ENCODE measurements at places on chromosomes 1 and 21.

GRCh38 chr21:33078907-33079582, 9.1 kb downstream of the OLIG1 start:
- DNase-seq, result no peak

DNA sequence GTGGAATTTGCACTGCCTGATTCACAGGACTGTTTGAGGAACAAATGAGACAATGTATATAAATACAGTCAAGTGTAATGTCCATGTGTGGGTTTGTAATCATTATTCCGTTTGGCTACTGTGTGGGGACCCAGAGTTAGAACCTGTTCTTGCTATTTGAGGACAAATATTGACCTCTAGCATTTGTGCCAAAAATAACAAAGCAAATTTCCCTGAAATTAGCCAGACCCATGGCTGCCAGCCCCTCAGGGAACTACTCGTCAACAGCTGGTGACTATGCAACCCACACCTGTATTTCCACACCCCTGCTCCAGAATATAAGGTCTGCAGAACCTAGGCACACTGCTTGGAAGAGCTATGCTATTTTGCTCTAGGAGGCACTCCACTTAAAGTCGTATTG, 70.7 kb downstream of the KCNJ6 start:
- DNase-seq, result no peak

- DNase-seq, result no peak
Measured at GRCh38 chr1:90729504-90730242, 12.6 kb upstream of the BARHL2 start.

- DNase-seq, result no peak
Measured at GRCh38 chr1:2505461-2505994, 20.9 kb downstream of the PANK4 start.

DNA sequence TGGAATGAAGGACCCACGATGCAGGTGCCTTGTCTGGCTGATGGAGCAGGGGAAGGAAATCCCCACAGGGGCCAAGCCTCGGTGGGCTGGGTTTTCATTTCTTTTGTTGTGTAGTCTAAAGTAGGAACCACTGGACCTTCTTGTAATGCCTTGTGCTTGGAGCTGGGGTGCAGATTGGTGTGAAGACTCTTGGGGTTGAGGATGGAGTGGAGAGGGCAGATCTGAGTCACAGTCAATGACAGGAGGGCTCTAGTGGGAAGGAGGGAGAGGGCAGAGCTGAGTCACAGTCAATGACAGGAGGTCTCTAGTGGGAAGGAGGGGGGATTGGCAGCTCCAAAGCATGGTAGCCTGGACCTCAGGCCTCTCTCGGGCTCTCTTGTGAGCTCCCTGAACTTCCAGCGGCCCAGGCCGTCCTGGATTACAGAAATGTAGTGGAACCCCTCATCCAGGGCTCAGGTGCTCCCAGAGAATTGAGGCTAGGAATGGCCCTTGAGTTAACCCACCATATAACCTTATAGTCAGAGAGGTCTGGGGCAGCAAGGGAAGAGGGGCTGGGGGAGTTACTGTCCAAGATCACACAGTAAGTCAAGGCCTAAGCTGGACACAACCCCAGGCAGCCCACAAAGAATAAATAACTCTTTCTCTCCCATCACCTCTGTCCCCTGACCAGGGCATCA, 313.8 kb downstream of the MATN1 start:
- no peak for DNase-seq

DNA sequence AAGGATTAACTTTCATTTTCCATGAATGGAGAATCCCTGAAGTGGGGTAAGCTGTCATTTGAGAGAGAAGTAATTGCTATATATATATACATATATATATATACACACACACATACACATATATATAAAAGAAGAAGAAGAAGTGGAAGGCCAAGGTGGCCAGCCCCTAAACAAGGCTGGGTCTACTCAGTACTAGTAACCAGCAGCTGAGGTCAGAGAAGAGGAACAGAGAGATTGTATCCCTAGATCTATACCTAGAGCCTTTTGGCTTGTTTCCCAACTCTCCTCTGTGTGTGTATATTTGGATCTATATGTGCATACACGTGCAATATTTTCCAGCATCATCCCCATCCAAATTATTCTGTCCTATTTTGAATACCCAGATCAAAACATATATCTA, 5.2 kb downstream of the TNFSF4 start:
- DNase-seq, result no peak

DNA sequence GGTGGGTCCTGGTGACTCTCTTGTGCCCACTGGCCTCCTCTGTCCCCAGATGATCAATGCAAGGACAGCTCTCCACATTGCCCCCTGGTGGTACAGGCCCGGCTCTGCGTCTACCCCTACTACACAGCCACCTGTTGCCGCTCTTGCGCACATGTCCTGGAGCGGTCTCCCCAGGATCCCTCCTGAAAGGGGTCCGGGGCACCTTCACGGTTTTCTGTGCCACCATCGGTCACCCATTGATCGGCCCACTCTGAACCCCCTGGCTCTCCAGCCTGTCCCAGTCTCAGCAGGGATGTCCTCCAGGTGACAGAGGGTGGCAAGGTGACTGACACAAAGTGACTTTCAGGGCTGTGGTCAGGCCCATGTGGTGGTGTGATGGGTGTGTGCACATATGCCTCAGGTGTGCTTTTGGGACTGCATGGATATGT, 10.8 kb downstream of the ADAMTSL4 start:
- peak; percentile 86 for DNase-seq

DNA sequence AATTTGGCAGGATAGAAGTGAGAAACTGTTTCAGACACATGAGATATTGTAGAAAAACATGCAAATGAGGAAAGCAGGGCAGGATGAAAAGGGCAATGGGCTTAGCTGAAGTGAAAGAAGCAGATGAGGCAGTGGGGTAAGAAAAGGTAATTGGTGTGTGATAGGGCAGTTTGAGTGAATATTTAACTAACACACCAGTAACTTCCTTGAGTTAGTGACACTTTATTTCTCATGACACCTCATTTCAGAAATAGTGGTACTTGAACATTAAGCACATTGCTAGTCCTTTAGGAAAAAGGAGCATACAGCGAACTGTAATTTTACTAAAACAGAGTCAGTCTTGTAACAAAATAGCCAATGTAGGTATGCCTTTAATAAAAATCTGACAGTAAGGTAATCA, 415.0 kb downstream of the DPYD start:
- no peak for DNase-seq

DNA sequence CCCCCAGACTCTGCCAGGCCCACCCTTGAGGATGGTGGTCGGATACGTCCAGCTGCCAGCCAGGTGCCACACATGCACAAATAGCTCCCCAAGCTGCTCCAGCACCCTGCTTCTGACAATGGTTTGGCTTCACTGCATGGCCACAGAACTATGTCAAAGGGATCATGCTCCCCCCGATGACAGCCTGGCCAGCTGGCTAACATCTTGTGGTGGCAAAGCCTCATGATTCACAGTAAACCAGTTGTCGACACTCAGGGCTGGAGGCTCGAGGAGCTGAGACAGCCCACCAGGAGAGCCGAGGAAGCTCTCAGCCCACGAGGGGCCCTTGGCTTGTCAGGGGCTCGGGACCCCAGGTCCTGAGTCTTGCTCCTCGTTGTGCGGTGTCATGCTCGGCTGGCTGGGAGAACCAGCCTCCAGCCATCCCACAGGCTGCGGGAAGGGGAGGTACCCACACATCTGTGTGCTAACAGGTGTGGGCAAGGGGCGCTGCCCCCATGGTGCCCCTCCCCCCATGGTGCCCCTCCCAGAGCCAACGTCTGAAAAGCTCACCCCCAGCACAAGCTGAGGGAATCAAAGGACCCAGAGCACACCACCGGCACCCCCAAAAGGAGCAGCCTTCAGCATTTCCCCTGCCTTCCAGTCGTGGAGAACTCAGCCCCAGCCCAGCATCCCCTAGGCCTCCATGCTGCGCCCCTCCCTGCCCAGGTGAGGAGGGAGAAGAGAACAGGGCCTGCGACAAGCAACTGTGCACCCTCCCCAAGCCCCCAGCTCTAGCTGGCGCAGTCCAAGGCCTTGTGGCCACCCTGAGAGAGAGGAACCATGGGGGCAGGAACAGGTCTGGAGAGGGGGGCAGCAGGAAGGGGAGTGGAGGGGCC, 41.2 kb downstream of the KIF21B start:
- DNase-seq, result no peak

- DNase-seq, result no peak
Measured at GRCh38 chr1:44644806-44645205, 29.5 kb downstream of the TMEM53 start.

DNA sequence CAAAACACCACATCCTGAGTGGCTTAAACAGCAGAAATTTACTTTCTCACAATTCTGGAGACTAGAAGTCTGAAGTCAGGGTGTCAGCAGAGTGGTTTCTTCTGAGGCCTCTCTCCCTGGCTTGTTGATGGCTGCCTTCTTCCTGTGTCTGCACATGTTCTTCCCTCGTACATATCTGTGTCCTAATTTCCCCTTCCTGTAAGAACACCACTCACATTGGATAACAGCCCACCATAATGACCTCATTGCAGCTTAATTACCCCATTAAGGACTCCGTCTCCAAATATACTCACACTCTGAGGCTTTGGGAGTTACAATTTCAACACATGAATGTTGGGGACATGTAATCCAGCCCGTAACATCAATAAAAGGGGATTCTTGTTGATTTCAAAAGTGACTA, 23.4 kb downstream of the C8A start:
- no peak for DNase-seq

DNA sequence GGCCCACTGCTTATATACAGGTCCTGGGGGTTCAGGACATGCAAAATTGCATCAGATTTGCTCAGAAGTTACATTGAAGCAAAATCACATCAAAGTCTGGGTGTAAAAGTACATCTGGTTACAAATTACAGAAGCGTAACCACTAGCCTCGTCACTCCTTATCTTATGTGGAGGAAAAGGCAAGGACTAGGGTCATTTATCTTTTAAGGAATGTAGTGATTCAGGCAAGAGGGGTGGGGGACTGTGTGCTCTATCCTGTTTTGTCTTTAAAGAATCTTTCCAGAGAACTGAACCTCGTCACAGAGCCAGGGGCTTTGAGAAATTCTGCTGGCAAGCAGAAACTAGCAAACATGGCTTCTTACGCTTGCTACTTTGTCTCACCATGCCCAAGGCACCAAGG, 61.1 kb upstream of the RAB4A start:
- DNase-seq, result no peak

DNA sequence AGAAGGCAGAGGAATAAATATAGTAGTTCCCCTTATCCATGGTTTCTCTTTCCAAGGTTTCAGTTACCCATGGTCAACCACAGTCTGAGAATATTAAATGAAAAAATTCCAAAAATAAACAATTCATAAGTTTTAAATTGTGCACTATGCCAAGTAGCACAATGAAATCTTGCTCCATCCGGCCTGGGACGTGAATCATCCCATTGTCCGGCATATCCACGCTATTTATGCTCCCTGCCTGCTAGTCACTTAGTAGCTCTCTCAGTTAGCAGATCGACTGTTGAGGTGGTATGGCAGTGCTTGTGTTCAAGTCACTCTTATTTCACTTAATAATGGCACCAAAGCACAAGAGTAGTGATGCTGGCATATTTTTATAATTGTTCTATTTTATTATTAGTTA, 58.6 kb upstream of the ARHGAP29 start:
- no peak for DNase-seq

DNA sequence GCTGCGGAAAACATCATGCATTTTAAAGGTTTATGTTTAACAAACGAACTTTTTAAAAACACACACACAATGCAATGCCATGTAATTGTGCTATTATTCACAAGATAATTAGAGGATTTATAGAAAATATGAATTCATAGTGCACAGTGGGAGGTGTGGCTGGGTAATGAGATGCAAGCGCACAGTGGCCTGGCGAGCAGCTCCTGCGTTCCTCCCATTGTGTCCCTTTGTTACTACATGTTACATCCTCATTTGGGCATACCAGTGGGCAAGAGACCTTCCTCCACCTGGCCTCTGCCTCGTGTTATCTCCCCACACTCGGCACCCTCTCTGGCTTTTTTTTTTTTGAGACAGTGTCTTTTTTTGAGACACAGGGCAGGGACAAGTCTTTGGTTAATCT, 30.0 kb upstream of the TENT5B start:
- DNase-seq, result no peak

GRCh38 chr1:192631749-192632148, 4.2 kb upstream of the RGS13 start:
- no peak for DNase-seq

- no peak for DNase-seq
Measured at GRCh38 chr21:15421947-15422346, 307.8 kb upstream of the USP25 start.

- no peak for DNase-seq
Measured at GRCh38 chr1:168656485-168656884, 72.5 kb downstream of the DPT start.

- no peak for DNase-seq
Measured at GRCh38 chr1:220974431-220974830, 95.2 kb downstream of the HLX start.

- no peak for DNase-seq
Measured at GRCh38 chr1:31791131-31791858, 24.5 kb downstream of the SPOCD1 start.

GRCh38 chr1:89454845-89455521, 69.6 kb upstream of the LRRC8B start:
- peak; percentile 38 for DNase-seq

- DNase-seq, result peak; percentile 4
Measured at GRCh38 chr1:220732621-220733020, 15.5 kb upstream of the MTARC2 start.

DNA sequence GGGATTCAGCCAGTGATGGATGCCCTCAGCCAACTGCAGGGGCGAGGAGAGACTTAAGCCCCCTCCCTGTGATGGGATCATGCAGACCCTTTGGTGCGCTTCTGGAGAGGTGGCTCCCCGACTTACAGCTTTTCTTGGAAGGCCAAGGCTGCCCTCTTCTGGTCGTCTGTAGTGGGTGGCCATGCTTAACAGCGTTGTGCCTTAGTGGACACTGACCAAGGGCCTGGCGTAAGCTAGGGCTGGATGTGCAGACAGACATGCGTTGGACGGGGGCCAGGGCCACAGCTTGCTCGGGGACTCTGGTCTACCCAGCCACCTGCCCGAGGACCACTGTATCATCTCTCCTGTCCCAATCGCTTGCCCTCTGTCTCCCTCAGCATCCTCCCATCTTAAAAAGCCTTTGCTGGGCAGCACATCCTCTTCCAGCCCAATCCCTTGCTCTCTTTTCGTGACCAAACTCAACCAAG, 5.5 kb downstream of the AZIN2 start:
- DNase-seq, result no peak

- DNase-seq, result no peak
Measured at GRCh38 chr21:15434163-15434905, 295.4 kb upstream of the USP25 start.

Data from naive thymus-derived CD8-positive, alpha-beta T cell (primary cell).